ENCODE measurements at places on chromosomes 4 and X.

- DNase-seq = no peak
Observed at GRCh38 chr4:123671636-123672404, 275.2 kb downstream of the SPRY1 start.

- DNase-seq = peak; percentile 51
Observed at GRCh38 chr4:26861434-26862186, 969 bp downstream of the STIM2 start.

DNA sequence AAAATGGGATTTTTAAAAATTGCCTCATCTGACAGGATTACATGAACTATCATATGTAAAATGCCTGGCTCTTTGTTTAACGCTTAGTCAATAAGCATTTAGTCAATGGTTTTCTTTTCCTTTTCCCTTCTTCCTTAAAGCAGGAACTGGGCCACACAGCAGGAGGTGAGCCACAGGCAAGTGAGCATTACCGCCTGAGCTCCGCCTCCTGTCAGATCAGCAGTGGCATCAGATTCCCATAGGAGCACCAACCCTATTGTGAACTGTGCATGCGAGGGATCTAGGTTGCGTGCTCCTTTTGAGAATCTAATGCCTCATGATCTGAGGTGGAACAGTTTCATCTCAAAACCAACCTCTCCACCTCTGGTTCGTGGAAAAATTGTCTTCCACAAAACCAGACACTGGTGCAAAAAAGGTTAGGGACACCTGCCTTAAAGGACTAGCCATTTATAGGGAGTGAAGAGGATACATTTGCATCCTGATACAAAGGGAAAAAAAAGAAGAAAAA lies 306.1 kb downstream of the FBXW7 start:
- DNase-seq = no peak

- no peak for DNase-seq
Observed at GRCh38 chr4:85127653-85128052, 161.2 kb upstream of the WDFY3 start.

DNA sequence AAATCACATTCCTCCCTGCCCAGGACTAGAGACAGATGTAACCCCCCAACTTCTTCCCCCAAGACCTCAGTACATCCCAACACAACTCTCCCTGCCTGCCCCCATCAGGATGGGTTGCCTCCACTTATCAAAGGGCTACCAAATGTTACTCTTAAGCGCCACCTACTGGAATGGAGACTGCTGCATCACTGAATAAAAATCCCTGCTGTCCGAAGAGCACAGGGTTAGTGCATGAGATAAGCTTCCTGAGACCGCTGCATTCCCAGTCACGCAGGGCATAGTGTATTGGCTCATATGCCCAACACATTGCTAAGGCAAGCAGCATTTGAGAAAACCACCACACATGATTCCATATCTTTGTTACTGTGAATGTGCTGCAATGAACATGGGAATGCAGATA lies 544.5 kb downstream of the PPP4R3C start:
- no peak for DNase-seq

DNA sequence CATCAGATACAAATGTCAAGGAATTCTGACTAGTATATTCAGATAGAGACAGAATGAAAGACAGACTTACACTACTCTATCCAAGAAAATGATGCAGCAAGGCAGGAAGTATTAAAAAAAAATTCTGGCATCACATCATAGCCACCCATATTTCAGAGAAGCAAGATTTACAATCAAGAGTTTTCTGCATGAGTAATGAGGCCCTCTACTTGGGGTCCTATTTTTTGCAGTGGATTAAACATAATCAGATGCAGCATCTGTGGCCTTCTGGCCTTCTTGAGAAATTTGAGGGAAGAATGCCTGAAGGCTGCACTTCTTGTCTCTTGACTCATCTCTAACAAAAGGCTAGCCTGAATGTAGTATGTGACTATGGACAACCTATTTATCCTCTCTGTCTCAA lies 48.2 kb upstream of the SLIT2 start:
- DNase-seq = no peak

GRCh38 chr4:134955059-134955458 lies 753.5 kb upstream of the PABPC4L start:
- no peak for DNase-seq

GRCh38 chr4:53313510-53313909 lies 52.4 kb downstream of the SCFD2 start:
- no peak for DNase-seq

DNA sequence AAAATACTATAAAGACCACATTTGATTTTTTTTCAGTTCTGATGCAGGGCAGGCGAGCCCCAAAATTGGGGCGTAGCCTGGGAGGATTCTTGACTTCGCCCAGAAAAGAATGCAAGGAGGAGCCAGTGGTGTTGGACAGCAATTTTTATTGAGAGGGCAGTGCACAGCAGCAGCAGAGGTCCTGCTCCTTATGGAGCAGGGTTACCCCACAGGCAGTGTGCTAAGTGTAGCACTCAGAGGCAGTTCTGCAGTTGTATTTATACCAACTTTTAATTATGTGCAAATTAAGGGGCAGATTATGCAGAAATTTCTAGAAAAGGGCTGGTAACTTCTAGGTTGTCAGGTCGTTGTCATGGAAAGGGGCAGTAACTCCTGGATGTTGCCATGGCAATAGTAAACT lies 69.9 kb downstream of the GASK1B start:
- no peak for DNase-seq

GRCh38 chrX:39941332-39941920 lies 156.3 kb downstream of the BCOR start:
- no peak for DNase-seq

GRCh38 chr4:1508161-1509160 lies 102.2 kb upstream of the NKX1-1 start:
- no peak for DNase-seq

DNA sequence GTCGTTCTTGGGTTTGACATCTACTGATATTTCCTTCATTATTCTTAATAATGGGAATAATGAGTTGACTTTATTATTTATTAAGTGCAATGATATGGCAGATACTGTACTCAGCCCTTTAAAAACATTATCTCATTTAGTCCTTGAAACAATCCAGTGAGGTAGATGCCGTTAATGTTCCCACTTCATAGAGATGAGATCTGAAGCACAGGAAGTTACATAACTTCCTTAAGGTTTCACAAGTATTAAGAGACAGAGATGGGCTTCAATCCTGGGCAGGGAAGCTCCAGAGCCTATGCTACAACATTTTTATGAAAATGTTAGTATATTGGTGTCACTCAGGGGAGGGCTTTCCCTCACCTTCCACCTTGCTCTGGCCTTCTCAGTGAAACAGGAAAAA lies 9.7 kb upstream of the KLHL13 start:
- DNase-seq = no peak

GRCh38 chr4:172105918-172106317 lies 292.7 kb downstream of the GALNTL6 start:
- no peak for DNase-seq

DNA sequence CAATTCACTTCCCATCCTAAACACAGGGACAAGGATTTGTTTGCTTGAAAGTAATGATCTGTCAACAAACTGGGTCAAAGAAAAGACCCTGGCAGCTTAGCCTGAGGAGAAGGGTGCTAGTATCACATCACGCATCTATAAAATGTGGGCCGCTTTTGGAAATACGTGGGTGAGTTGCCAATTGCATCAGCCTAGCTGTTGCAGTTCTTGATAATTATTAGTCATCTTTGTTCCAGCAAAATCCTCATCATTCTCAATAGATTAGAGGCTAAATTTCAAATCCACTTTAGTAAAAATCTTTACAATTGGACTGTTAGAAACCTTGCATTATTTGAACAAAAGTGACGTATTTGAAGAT lies 33.6 kb upstream of the TAPT1 start:
- DNase-seq = no peak

- DNase-seq = peak; percentile 78
Observed at GRCh38 chr4:158170691-158171561, 1.9 kb downstream of the GASK1B start.

DNA sequence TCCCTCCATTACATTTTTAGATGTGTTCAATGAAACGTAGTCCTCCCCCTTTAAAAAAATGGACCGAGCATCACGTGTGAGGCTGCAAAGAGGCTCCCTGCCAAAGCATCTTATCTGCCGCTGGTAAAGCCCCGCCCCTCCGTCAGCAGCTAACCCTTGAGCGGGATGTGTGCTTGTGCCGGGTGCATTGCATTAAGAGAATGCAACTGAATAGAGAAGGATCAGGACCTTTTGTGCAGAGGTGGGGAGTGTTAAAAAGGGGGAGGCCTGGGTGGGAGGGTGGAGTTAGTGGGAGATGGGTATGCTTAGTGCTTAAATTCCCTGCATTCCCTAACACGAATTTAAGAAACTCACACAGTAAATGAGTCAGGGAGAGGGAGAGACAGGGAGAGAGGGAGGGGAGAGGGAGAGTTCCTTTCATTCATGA lies 66.0 kb downstream of the TBL1X start:
- peak; percentile 79 for DNase-seq

GRCh38 chrX:153812220-153812619 lies 17.8 kb downstream of the SSR4 start:
- DNase-seq = no peak

DNA sequence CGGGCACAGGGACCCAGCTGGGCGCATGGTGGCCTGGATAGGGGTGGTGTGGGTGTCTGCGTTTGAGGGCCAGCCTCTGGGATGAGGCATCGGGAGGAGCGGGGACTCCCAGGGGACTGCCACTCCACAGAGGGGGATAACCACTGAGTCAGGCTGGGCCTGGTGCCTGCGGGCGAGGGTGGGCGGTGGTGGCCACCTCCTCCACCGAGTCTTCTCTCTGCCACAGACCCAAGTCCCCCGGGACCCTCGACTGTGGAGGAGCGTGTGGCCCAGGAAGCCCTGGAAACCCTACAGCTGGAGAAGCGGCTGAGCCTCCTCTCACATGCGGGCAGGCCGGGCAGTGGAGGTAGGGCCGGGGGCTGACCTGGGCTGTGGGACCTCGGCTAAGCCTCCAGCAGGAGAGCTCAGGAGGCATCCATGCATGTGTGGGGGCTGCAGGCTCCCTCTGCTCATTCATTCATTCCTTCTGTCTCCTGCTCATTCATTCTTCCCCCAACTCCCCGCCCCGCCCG lies 26.4 kb downstream of the DOK7 start:
- no peak for DNase-seq

- DNase-seq = no peak
Observed at GRCh38 chrX:104419926-104420325, 146.1 kb upstream of the IL1RAPL2 start.

DNA sequence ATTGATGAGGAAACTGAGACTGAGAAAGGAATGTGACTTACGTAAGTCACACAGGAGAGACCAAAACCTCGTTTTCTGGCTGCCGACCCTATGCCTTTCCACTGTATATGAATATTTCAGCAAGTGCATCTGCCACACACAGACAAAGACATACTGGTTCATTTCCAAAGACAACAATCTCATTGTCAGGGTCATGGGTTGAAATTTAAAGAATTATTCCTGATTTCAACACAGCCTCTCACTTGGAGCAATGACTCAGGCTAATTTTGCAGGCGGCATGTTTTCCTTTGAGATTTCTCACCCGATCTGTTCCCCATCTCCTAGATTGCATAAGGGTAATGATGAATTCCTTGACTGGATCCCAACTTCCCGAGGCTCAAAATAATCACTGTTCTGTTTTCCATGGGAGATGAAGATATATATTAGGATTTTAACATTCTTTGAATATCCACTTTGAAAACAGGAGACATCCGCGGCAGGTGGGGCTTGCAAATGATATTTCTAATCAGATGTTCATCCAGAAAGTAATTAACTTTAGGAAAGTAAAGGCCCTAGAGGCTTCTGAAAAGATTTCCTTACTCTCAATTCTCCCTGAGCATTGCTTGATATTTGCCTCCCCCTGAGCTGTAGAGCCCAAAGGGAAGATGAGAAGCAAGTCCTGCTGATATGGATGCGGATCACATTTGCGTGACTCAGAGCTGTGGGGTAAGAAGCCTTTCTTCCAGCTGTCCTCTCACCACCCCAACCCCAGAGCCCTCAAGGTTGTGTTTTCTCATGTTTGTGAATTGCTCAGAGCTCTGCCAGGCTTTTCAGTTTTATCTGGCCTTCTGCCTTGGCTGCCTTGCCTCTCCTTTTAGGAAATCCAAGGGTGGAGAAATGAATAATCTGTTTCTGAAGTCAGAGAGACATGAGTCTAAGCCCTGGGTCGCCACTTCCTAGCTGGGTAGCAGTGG lies 361.1 kb upstream of the BOD1L1 start:
- no peak for DNase-seq

- DNase-seq = no peak
Observed at GRCh38 chrX:17860179-17860780, 818 bp downstream of the RAI2 start.

- no peak for DNase-seq
Observed at GRCh38 chr4:151402145-151402865, 6.7 kb upstream of the FHIP1A start.

GRCh38 chr4:139314047-139314800 lies 11.9 kb upstream of the NDUFC1 start:
- DNase-seq = no peak

DNA sequence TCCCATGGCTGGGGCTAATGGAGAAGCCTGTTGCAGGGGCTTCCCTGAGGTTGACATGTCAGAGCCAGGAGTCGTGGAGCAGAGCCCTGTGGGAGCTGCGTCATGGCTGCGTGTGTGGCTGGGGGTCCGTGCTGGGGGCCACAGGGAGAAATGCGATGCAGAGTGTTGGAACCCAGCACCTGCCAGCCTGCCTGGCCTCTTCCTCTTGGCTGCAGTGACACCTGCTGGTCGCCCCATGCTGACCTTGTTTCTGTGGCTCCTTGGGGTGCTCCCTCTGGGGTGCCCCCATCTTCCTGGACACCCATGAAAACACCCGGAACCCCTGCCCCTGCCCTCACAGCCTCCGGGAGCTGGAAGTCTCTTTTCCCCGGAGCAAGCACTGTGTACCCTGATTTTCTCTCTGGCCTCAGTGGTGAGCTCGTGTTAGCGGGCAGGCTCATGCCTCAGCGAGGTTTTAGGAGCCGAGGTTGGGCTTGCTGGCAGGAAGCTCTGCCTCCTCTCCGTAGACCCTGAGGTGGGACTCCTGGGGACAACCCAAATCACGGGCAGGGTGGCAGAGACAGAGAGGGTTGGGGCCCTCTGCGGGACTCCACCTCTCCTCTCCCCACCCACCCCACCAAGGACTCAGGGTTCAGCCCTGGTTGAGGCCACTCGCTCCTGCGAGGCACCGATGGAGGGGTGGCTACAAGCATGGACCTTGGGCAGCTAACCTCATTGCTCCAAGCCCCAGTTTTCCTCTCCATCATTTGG lies 103.7 kb downstream of the SORCS2 start:
- DNase-seq = no peak

DNA sequence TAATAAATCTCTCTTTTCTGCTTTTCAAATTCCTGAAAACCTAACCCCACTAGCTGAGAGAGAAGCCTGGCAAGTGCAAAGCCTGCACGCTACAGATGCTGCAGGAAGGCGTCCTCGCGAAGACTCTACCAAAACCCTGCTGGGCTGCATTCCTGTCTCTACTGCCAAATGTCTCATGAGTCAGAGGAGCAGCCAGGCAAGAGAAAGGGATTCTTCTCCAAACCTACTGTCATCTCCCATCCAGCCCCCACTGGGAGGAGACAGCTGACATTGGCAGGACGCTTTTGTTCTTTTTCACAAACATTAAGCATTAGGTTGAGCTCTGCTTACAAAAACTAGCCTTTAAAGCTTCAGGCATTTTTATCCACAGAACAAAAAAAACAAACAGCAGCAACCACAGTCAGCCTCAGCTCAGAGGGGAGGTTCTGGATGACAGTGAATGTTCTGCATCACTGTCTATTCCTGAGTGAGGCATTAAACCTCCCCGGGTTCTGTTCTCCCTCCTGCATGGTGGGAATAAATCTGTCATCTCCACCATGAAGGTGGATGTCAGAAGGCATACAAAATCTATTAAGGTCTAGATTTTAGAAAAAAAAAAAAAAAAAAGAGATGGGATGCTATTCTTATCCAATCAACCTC lies 18.0 kb downstream of the CRMP1 start:
- DNase-seq = no peak

All from hematopoietic multipotent progenitor cell treated with erythropoietin and hydrocortisone succinate and interleukin-3 and kit ligand, for 15 days (in vitro differentiated cells).